Stimulated activated CD4-positive, alpha-beta T cell treated with anti-CD3 and anti-CD28 coated beads, Interleukin-4, amount 100 ng/mL, for 1 hour (primary cell): ENCODE measurements at places on chromosomes 4 and X.

DNA sequence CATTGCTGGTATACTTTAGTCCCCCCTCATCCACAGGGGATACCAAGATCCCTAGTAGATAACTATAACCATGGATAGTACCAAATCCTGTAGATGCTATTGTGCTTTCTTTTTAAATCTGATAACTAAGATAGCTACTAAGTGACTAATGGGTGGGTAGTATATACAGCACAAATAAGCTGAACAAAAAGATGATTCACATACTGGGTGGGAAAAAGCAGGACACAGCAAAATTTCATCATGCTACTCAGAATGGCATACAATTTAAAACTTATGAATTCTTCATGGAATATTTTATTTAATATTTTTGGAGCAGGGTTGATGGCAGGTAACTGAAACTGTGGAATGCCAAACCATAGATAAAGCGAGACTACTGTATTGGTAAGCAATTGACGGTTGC is 161.6 kb downstream of the IL15 start:
- no peak for DNase-seq

- no peak for DNase-seq
These were observed 54.4 kb upstream of the ANKRD17 start for GRCh38 chr4:73312967-73313366.

- DNase-seq, result no peak
These were observed 56.3 kb downstream of the DTHD1 start for GRCh38 chr4:36337665-36338185.

DNA sequence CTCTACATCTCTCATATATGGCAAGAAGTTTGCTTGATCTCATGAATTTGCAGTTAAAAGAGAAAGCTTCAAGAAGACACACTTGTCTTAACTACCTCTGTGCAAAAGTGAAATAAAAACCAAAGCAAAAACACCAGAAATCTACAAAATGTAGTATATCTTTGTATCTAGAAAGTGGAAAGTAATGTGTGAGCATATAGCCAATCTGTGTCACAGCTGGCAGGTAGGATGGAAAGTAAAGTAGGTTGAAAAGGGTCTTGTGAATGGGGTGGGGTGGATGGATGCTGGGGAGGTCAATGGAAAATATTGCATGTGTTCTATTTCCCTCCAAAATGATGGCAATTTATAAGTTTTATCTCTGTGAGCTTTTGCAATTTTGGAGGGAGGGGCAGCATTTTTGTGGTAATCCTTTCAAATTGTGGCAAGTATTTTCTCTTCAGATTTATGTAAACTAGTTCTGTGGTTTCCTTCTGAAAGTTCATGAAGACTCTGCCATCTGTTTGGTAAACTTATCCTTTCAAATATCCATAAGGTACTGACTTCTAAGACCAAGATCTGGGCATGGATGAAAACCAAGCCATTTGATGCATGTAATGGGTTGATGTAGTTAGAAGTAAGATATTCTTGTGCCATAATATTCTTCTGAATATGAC is 215.9 kb upstream of the GIMD1 start:
- no peak for DNase-seq
